ENCODE measurements at places on chromosomes 1 and 21.
A peak's percentile ranks its signal among the peaks of the same experiment; 100 is the strongest.

DNA sequence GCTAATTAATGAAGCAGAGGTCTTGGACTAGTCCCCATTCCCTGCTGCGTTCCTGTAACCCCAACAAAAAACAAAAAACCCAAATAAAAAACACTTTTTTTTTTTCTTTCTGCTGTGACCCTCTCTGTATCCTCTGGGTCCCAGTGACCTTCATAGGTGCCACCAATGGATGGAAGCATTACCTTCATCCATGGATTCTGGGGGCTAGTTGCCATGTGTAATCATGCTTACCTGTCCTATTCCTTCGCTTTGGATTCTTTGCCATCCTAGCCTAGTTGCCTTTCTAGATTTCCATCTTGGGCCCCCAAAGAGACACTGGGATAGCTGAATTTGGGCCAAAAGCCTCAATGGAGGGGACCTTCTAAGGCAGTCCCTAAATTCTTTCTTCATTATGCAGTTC, 1208.7 kb downstream of the BRINP3 start:
- DNase-seq = no peak

GRCh38 chr21:32772281-32773047, 909 bp upstream of the PAXBP1 start:
- DNase-seq = peak; percentile 57

DNA sequence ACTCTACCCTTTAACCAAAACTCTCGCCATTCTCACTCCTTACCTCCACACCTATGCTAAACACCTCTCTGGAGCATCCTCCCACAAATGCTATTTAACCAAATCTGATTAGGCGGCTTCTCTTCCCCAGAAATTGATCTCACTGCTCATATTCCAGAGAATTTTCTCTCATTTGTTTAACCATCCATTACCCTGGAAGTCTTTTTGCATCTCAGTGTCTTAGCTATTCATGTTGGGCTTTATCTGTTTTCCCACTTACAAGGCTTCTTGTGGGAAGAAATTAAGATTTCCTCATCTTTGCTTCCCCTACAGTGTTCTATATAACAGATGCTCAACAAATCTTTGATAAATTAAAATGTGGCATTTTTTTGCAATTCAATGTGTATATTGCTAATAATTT, 45.5 kb downstream of the MYSM1 start:
- DNase-seq = no peak

DNA sequence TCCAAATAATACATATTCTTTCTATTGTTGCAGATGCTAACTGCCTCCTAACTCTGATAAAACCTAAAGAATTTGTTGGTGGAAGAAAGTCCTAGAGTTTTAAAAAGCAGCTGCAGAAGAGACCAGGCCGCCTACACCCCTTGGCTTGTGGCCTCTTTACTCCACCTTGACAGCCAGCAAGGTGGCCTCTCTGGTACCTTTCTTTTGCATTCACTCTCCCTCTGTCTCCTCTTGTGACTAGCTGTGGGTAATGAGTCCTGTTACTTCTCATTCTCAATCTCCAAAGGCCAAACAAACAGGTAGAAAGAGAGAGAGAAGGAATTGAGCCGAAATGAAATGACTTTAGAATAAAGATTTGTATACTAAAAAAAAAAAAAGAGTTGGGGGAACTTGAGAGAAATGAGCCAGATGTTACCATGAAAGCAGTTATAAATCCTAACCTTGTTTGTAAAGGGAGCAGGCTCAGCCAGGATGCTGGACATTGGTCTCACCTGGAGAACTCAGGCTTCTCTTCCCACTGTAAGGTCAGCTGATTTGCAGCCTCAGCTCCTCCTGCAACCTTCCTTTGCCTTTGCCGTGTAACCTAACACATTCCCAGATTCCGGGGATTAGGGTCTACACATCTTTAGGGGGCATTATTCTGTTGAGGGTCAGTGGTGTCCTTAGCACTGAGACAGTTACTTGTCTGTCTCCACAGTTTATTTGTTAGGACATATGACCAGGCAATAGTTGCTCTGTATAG, 164.1 kb upstream of the IRF2BP2 start:
- no peak for DNase-seq

DNA sequence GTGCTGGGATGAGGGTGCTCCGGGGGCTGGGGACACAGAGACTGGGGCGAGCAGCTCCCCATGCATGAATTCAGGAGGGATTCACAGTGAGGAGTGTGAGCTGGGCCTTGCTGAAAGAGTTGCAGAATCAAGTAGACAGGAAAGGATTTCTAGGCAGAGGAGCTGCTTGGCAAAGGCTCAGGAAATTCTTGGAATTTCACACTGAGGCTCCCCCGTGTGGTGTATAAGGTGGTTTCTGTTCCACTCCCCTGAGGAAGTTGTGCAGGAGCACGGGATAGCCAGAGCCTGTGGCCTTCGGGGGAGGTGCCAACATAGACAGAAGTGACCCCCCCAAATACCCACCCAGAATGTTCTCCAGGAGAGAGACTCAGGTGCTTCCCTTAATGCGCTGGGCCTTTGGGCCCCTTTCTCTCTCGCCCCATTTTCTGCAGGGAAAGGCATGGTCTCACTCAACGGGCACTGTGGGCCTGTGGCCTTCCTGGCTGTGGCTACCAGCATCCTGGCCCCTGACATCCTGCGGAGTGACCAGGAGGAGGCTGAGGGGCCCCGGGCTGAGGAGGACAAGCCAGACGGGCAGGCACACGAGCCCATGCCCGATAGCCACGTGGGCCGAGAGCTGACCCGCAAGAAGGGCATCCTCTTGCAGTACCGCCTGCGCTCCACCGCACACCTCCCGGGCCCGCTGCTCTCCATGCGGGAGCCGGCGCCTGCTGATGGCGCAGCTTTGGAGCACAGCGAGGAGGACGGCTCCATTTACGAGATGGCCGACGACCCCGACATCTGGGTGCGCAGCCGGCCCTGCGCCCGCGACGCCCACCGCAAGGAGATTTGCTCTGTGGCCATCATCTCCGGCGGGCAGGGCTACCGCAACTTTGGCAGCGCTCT, 58.5 kb upstream of the ACTL8 start:
- no peak for DNase-seq

GRCh38 chr1:192879406-192879805, 70.6 kb downstream of the RGS2 start:
- DNase-seq = no peak

- no peak for DNase-seq
Observed at GRCh38 chr1:225408249-225408648, 19.6 kb downstream of the LBR start.

Measured in activated CD8-positive, alpha-beta memory T cell treated with anti-CD3 and anti-CD28 coated beads for 4 hours (primary cell).